ENCODE measurements at places on chromosomes 12 and 14. TPM values are rescaled to one million over a fixed set of nuclear protein-coding genes. Genes with fewer than 3 reads are reported as not detected.

The PRICKLE1 gene
- total RNA-seq: 21.7 TPM

- no peak overlapping the region for H3K27ac ChIP-seq
- no peaks in the 10 kb centered on the region for H3K27me3 ChIP-seq
- H3K4me1 ChIP-seq: no peaks in the 10 kb centered on the region
- DNase-seq: no peak
- no peaks in the 10 kb centered on the region for H3K36me3 ChIP-seq
- no peak overlapping the region for H3K4me3 ChIP-seq
Measured at GRCh38 chr14:93566065-93566693, 135.4 kb downstream of the UNC79 start.

DNA sequence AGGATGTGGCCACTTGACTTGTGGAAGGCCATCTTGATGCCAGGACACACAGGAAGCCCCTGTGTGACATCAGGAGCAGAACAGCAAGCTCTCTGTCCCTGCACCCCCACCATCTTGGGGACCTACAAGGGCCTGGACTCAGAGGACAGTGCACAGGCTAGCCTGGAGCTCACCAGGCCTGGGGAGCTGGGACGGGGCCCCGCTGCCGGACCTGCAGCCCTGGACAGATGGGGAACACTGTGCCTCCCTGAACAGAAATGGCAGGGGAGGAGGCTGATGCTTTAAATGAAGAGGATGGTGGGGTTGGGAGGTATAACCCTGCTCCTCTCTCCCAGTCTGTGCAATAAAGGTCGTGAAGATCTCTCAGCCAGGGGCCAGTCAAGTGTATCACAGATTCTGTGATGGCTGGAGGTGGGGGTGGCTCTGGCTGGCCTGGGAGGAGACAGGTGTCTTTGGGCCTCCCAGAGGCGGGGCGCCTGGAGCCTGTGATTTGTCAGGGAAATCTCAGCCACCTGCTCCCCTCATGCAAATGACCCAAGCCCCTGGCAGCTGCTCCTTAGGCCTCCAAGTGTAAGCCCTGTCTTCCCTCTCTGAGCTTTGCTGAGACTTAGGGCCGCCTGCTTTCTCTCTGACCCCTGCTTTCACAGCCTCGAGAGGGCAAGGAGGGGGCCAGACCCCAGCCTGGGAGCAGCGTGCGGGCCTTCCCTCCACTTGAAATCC is 1.1 kb upstream of the GNB3 start:
- no peaks in the 10 kb centered on the region for H3K27me3 ChIP-seq
- peaks cover 9% of the 10 kb centered on the region for H3K36me3 ChIP-seq
- no peak overlapping the region for H3K27ac ChIP-seq
- no peak for DNase-seq
- no peak overlapping the region for H3K4me3 ChIP-seq
- H3K4me1 ChIP-seq: no peaks in the 10 kb centered on the region

- no peak for DNase-seq
Measured at GRCh38 chr12:3379079-3379478, 111.9 kb upstream of the PRMT8 start.

DNA sequence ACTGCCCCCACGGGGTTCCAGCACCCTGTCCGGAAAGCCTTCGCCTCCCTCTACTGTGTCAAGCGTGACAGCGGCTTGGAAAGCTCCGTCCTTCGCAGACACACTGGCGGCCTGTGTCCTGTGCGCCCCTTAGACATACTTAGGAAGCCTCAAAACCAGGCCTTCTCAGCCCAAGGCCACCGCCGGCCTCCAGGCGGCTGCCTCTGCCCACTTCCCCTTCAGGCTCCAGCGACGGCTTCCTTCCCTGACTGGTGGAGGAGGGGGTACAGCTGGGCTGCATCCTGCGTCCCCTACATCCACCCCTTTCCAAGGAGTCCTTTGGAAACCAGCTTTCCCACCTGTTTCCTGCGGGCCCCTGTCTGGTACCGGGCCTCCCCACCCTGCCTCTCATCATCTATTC is 2.5 kb upstream of the CACNA2D4 start:
- no peak overlapping the region for H3K27ac ChIP-seq
- H3K27me3 ChIP-seq: no peaks in the 10 kb centered on the region
- H3K4me1 ChIP-seq: no peaks in the 10 kb centered on the region
- no peak for DNase-seq
- no peak overlapping the region for H3K4me3 ChIP-seq
- no peaks in the 10 kb centered on the region for H3K36me3 ChIP-seq

DNA sequence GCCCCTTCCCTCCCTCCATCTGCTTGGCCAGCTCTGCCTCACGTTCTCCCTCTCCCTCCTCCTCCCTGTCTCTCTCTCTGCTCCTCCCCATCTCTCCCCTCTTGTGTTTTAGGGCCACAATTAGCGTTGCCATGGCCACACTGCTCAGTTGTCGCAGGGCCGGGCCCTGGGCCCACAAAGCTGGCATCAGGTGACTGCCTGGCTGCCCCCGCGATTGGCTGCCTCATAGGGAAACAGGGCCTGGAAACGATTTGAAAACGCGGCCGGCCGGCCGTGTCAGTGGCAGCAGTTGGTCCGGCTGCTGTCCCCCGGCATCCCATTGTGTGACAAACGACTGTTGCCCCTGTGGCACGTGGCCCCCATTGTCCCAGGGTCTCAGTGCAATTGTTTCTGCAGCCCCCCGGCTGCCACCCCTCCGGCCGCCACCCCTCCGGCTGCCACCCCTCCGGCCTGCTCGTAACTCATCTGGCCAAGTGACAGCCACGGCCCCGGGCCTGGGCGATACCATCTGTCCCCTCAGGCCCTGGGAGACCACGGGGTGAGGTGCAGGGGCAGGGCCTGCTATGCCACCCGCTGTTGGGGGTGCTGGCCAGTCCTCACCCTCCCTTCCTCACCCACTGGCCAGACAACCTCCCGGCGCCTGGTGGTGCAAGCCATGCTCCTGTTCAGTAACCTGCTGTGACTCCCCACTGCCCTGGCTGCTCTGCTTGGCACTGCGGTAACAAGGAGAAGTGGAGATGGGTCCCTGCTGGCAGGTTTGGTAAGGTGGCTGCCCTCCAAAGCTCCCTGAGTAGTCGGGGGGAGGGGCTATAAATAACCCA is 17.4 kb downstream of the FOXN4 start:
- H3K36me3 ChIP-seq: no peaks in the 10 kb centered on the region
- H3K27ac ChIP-seq: no peak overlapping the region
- DNase-seq: peak; percentile 97
- H3K27me3 ChIP-seq: no peaks in the 10 kb centered on the region
- no peak overlapping the region for H3K4me3 ChIP-seq
- no peaks in the 10 kb centered on the region for H3K4me1 ChIP-seq

DNA sequence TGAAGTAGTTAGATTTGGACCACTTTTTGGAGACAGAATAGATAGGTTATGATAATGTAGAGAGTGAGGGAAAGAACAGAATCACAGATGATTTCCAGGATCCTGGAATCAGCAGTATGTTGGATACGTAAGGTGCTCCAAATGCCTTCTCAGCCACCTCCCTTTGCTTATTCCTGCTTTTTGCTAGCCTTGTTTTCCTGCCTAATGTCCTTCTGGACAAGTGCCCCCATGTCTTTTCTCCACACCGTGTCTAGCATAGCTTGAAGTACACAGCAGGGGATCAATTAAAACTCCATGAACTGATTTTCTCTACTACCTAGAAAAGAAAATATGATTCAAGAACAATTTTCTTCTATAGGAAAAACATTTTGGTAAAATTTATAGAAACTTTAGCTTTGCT is 144.0 kb downstream of the SYT1 start:
- no peaks in the 10 kb centered on the region for H3K27me3 ChIP-seq
- no peaks in the 10 kb centered on the region for H3K36me3 ChIP-seq
- no peak overlapping the region for H3K4me3 ChIP-seq

- no peaks in the 10 kb centered on the region for H3K27me3 ChIP-seq
- H3K4me1 ChIP-seq: no peaks in the 10 kb centered on the region
- no peaks in the 10 kb centered on the region for H3K36me3 ChIP-seq
- no peak for DNase-seq
Measured at GRCh38 chr12:32398816-32399369, 465 bp upstream of the FGD4 start.

GRCh38 chr14:68718023-68718990 is 74.6 kb downstream of the ZFP36L1 start:
- no peak overlapping the region for H3K27ac ChIP-seq
- H3K4me1 ChIP-seq: peaks cover 8% of the 10 kb centered on the region
- H3K4me3 ChIP-seq: no peak overlapping the region
- DNase-seq: no peak
- H3K27me3 ChIP-seq: no peaks in the 10 kb centered on the region

GRCh38 chr12:54418441-54419087 is 502 bp downstream of the ITGA5 start:
- no peaks in the 10 kb centered on the region for H3K27me3 ChIP-seq
- peak overlapping the region; percentile 44 for H3K27ac ChIP-seq
- H3K36me3 ChIP-seq: no peaks in the 10 kb centered on the region
- peak; percentile 40 for DNase-seq
- no peaks in the 10 kb centered on the region for H3K4me1 ChIP-seq

DNA sequence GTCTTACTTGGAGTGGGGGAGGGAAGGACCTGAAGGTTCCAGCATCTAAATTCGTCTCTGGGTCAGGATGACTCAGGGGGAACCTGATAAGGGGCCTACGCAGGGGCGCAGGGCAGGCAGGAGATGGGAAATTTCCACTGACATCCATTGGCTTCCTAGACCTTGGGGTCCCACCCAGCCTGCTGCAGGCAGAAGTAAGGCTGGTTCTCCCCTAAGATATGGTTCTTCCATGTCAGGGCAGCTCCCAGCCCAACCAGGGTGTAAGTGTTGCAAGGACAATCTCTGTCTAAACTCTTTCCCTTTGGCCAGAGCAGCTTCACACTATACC is 2.1 kb upstream of the NDRG2 start:
- H3K4me1 ChIP-seq: no peaks in the 10 kb centered on the region
- no peak for DNase-seq
- no peaks in the 10 kb centered on the region for H3K36me3 ChIP-seq
- H3K27me3 ChIP-seq: no peaks in the 10 kb centered on the region
- H3K4me3 ChIP-seq: no peak overlapping the region
- no peak overlapping the region for H3K27ac ChIP-seq

GRCh38 chr12:108600702-108601007 is 2.8 kb upstream of the TMEM119 start:
- H3K36me3 ChIP-seq: no peaks in the 10 kb centered on the region
- H3K27me3 ChIP-seq: no peaks in the 10 kb centered on the region
- no peaks in the 10 kb centered on the region for H3K4me1 ChIP-seq

The NOC4L gene
- 20.0 TPM for total RNA-seq

DNA sequence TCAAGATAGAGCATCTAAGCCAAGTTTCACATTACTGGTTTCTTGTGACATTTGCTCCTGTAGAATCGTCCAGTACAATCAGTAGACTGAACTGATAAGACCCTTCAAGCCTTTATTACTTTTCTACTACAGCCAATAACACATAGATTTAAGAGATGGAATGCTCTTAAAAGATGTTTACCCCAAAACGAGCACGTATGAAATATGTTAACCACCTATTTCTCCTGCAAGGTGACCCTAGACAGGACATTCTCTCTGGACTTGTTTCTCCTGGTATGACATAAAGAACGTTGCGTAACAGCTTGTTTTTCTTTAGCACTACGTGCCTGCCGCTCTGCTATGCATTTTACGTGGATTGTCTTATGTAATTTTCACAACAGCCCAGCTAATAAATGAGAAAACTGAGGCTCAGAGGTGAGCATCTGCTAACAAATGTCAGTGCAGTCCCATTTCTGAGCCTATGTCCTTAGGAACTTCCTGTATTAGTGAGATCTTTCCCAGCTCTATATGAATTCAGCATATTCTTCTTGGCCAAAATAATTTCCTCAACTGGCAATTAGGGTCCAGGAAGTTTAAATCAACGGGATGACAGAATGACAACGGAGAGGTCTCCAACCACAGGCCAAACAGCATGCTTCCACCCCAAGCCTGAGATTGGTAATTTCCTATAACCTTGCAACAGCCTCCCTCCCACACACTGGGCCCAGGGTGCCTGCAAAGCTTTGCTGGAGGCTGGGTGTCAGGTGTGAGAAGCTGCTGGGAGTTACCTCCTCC is 3.7 kb downstream of the NFKBIA start:
- DNase-seq: no peak
- peaks cover 9% of the 10 kb centered on the region for H3K36me3 ChIP-seq
- H3K4me3 ChIP-seq: peak overlapping the region; percentile 98
- no peaks in the 10 kb centered on the region for H3K27me3 ChIP-seq
- H3K27ac ChIP-seq: peak overlapping the region; percentile 97

- H3K27ac ChIP-seq: peak overlapping the region; percentile 56
- no peaks in the 10 kb centered on the region for H3K36me3 ChIP-seq
- no peak overlapping the region for H3K4me3 ChIP-seq
- H3K4me1 ChIP-seq: no peaks in the 10 kb centered on the region
Measured at GRCh38 chr12:47360771-47361388, 281.1 kb upstream of the AMIGO2 start.

The ATP5F1B gene
- 568 TPM for total RNA-seq

- DNase-seq: no peak
- H3K4me1 ChIP-seq: no peaks in the 10 kb centered on the region
- H3K27me3 ChIP-seq: no peaks in the 10 kb centered on the region
Measured at GRCh38 chr12:58728397-58728796, 191.9 kb downstream of the LRIG3 start.

The NCOR2 gene
- 205 TPM for total RNA-seq

The LRFN5 gene
- 1.5 TPM for total RNA-seq

The MIP gene
- not detected for total RNA-seq

GRCh38 chr12:45981075-45981837 is 9.1 kb downstream of the SCAF11 start:
- H3K4me1 ChIP-seq: no peaks in the 10 kb centered on the region
- no peak for DNase-seq
- no peaks in the 10 kb centered on the region for H3K27me3 ChIP-seq
- H3K4me3 ChIP-seq: no peak overlapping the region
- H3K27ac ChIP-seq: no peak overlapping the region

DNA sequence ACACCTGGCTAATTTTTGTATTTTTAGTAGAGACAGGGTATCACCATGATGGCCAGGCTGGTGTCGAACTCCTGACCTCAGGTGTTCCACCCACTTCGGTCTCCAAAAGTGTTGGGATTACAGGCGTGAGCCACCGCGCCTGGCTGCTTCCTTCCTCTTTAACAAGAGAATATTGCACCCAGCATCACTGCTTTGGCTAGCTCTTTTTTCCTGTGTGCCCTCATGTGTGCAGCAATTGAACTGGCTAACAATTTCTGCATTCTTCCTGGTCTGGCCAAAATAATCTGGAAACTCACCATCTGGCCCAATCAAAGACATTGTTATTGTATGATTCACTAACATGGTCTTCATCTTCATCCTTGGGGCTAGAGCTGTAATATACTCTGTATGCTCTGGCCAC is 2.7 kb upstream of the ASB8 start:
- H3K4me1 ChIP-seq: no peaks in the 10 kb centered on the region
- H3K27ac ChIP-seq: no peak overlapping the region
- no peak for DNase-seq
- H3K36me3 ChIP-seq: no peaks in the 10 kb centered on the region
- H3K27me3 ChIP-seq: no peaks in the 10 kb centered on the region
- no peak overlapping the region for H3K4me3 ChIP-seq

GRCh38 chr14:36662258-36662542 is 540 bp downstream of the PAX9 start:
- H3K4me1 ChIP-seq: no peaks in the 10 kb centered on the region
- peaks cover 87% of the 10 kb centered on the region for H3K27me3 ChIP-seq
- no peak overlapping the region for H3K4me3 ChIP-seq
- DNase-seq: peak; percentile 39
